ENCODE measurements at places on chromosomes 2 and 18. TPM values are rescaled to one million over a fixed set of nuclear protein-coding genes. Genes with fewer than 3 reads are reported as not detected.

- no peak for DNase-seq
Measured at GRCh38 chr2:194205568-194206227, 1451.3 kb upstream of the SLC39A10 start.

The SCN3A gene
- 0.84 TPM for total RNA-seq

DNA sequence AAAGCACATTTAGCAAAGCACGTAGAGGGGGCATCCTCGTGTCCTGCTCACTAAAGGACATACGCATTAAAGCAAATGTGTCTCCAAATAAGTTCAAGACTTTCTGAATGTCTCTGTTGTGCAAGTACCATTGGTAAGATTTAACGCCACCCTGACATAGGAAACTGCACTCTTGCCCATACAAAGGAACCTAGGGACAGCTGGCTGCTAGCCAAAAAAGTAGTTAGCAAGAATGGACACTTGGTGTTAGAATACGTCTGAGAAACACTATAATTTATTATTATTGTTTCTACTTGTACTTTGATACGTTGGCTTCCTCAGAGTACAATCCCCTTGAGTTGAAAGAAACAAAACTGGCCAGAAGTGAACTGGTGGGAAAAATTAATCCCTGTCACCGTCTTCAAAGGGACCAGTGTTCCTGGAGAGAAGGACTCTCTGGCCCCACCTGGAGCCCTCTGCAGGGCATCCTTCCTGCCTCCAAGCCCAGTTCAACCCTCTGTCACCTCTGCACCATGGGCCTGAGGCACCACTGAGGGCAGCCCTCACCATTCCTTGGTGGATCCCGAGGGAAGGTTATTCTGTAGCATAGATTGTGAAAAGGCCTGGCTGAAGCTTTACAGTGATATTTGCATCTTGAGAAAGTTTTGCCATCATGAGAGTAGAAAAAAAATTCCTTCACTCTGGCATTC is 51.4 kb upstream of the APCDD1 start:
- no peak for DNase-seq

DNA sequence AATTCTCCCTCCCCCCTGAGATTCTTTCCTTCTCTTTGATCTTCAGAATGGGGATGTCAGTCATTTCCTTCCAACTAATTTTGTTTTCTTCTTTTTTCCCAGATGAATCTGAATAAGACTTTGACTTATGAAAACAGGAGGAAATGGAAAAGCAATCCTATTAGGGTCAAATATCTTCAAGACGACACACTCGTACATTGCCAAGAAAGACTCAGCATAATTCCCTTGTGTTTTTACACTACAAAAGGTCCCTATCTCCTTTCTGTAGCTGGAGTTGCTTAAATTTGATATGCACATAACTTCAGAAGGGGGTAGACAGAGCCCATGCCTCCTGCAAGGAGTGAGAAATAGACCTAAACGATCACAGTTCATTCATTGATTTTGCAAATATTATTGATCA is 230.3 kb upstream of the RBBP8 start:
- DNase-seq: no peak

Measured in left ventricle myocardium superior (tissue), 1 donor.